ENCODE measurements at places on chromosomes 16 and 17.

DNA sequence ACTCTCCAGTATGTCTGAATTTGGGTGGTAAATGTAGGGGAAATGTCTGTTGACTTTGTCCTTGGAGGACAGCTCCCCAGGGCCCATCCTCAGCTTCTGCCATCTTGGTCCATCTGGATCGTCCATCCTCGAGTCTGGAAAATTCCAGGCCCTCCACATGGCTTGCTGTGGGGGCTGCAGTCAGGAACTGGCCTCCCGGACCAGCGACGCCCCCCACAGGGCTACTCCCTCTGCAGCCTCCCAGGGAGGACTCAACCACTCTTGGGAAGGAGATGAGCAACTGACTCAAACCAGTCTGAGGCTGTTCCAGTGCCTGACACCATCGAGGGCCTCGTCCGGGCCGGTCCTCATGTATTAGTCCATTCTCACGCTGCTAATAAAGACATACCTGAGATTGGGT lies 5.5 kb upstream of the ZG16B start:
- no peak for DNase-seq

- DNase-seq = no peak
Measured at GRCh38 chr16:2827374-2827791, 2.7 kb upstream of the ZG16B start.

- DNase-seq = peak; percentile 52
Measured at GRCh38 chr17:28335959-28336871, 654 bp downstream of the TNFAIP1 start.

DNA sequence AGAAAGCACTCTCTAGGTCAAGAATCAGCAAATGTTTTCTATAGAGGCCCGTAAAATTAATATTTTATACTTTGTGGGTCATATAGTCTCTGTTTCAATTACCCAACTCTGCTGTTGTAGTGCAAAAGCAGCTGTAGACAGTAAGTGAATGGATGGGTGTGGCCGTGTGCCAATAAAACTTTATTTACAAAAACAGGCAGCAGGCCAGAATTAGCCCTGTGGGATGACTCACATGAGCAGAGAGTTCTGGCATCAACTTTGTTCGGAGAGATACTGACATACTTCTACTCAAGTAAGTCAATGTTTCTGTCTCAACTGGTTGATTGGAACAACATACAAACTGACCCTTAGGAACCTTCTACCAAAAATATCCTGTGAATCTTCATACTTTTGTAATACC lies 616.2 kb downstream of the MAF start:
- no peak for DNase-seq

DNA sequence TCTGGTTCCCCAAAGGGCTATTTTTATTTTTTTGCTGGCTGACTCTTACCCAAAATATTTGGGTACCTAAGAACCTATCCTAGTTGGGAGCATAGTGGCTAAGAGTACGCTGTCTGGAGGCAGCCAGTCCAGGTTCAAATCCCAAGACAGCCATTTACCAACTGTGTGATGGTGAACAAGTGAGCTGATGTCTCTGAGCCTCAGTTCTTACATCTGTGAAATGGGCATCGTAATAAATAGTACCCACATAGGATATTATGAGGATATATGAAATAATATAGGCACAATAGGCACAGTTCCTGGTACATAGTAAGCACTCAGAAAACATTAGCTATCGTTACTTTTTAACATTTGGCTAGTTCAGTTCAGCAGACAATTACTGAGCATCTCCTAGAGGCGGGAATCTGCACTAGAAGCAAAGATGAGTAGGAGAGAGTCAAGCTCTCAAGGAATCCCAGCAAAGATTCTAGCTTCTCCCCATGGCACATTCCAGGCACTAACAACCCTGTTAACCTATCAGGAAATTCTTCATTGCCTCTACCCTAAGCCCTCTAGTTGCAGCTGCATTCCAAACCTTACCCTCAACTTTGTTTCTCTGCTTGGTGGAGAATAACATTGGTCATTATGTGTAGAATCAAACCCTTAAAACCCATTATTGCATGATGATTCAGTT lies 31.6 kb downstream of the GPR139 start:
- no peak for DNase-seq

DNA sequence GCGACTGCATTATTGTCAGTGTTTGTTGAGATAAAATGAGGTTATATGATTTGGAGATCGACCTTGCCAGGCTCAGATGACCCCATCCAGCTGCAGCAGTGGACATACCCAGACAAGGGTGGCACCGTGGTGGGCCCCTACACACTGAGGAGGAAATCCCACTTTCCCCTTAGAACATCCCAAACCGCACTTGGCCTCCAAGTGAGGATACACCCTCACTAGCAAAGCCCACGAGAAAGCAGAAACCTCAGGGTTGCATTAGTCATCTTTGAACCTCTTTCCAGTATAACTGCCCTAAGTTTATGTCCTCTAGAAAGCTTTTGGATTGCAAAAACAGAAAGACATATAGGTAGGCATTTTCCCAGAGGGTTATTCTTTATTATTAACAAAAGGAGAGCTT lies 101.5 kb downstream of the CLEC16A start:
- DNase-seq = no peak

DNA sequence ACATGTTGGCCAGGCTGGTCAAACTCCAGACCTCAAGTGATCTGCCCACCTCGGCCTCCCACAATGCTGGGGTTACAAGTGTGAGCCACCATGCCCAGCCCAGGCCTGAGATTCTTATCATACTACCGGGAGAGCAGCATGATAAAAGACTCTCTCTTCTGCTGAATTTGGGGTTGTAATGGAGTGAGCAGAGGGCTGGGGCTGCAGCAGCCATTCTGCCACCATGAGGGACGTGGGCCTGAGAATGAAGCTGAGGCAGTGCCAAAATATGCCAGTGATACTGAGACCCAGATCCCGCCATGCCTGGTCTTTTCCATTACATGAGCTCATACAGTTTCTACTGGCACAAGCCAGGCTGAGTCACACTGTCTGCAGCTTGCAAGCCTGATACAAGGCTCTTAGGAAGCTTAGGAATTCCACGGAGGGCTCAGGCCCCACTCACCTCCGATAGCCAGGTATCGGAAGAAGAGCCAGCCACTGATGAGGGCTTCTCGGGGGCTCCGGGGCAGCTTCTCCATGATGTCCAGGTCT lies 19.6 kb upstream of the P2RX1 start:
- no peak for DNase-seq

- DNase-seq = no peak
Measured at GRCh38 chr16:47258874-47259461, 115.2 kb upstream of the NETO2 start.

DNA sequence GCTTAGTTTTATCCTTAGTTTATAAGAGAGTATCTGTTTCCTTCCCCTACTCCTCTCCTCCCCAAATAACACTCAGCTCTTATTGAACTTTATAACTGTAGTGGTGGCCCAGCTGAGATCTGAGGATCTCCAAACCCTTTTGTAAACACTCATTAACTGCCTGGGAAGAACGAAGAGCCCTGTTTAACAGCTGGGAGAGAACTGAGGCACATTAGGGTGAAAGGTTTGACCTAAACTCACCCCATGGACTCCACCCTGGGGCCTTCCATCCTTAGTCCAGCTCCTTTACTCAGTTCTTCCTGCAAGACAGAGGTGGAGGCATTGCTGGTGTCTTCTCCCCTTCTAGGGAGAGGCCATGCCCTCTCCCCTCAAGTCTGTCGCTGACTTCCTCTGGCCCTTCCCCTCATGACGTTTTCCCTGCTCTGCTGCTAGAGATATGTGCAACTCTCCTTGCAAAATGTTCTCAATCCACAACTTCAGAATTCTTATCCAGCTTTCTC lies 1.2 kb upstream of the RARA start:
- no peak for DNase-seq

DNA sequence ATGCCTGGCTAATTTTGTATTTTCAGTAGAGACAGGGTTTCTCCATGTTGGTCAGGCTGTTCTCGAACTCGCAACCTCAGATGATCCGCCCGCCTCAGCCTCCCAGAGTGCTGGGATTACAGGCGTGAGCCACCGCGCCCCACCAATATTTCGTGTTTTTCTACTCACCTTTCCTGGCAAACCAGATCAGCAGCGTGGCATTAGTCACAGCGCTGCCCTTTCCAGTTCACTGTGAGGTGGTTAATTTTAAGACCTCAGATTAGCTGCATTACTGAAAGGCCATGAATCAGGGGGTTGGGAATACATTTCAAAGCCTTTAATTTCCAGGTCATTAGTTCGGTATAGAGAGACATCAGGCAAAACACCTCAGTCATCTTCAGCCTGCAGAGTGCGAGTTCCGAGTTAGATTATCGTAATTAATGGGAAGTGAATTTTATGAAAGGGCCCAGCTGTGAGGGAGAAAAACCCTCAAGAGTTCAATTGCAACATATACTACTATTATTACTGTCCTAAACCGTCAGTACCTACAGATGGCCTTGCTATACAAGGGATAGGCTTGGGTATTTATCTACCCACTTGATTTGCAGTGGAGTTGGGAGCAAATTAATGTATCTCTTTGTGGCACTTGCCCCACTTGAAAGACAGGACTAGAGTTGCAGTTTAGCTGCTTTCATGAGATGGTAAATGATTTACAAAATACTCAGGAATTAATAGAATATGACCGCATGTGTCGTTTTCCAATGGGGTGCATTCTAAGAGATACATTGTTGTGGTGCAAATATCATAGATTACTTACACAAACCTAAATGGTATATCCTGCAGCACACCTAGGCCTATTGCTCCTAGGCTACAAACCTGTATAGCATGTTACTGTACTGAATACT lies 2.1 kb upstream of the USP32 start:
- DNase-seq = no peak

GRCh38 chr16:67284699-67285646 lies 5.6 kb downstream of the PLEKHG4 start:
- DNase-seq = no peak

DNA sequence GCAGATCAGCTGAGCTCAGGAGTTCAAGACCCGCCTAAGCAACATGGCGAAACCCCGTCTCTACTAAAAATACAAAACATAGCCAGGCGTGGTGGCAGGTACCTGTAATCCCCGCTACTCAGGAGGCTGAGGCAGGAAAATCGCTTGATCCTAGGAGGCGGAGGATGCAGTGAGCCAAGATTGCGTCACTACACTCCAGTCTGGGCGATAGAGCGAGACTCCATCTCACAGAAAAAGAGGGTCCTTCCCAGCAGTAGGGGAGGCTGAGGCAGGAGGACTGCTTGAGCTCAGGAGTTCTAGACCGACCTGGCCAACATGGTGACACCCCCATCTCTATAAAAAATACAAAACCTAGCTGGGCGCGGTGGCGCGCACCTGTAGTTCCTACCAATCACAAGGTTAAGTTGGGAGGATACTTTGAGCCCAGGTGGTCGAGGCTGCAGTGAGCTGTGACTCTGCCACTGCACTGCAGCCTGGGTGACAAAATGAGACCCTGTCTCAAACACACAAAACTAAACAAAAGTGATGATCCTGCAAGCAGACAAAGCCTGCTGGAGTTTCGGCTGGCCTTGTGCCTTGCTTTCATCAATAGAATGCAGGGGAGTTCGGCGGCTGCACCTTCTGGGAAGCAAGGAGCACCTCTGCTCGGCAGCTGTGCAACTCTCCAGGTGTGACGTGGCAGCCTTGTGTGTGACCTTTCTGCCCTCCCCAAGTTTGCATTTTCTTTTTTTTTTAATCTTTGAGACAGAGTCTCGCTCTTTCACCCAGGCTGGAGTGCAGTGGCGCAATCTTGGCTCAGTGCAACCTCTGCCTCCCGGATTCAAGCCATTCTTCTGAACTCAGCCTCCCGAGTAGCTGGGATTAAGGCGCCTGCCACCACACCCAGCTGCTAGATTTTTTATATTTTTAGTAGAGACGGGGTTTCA lies 12.4 kb upstream of the YWHAE start:
- DNase-seq = no peak

DNA sequence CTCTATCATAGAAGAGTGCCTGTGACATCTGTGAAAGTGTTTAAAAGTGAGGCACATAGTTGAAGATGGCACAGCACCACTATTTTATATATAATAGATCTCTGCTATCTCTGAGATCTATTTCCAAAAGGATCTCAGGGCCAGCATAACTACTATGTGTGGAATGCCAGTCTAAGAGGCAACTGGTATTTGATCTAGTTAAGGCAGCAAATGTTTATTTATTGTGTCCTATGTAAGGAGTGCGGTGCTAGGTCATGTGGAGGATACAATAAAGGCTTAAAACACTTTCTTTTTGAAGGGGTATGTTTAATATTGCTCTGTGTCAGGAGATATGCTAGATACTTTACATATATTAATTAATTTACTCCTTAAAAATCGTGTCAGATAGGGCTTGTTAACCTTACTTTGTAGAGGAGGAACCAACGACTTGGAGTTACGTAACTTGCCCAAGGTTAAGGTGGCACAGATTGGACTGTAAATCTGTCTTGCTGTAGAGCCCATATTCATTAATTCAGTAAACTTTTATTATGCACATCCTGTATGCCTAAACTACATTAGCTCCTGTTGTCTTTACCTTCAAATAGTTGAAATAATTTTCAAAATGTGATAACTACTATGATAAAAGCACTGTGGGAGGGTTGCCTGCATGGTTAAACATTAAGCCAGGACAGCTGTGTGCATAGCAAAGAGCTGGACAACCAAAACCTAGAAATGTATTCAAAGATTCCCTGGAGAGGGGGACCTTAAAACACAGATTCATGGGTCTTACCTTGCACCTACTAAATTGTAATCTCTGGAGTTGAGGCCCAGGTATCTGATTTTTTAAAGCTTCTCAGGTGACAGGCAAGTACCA lies 83.3 kb downstream of the NLK start:
- DNase-seq = no peak

- no peak for DNase-seq
Measured at GRCh38 chr17:39376434-39376833, 25.0 kb downstream of the FBXL20 start.

DNA sequence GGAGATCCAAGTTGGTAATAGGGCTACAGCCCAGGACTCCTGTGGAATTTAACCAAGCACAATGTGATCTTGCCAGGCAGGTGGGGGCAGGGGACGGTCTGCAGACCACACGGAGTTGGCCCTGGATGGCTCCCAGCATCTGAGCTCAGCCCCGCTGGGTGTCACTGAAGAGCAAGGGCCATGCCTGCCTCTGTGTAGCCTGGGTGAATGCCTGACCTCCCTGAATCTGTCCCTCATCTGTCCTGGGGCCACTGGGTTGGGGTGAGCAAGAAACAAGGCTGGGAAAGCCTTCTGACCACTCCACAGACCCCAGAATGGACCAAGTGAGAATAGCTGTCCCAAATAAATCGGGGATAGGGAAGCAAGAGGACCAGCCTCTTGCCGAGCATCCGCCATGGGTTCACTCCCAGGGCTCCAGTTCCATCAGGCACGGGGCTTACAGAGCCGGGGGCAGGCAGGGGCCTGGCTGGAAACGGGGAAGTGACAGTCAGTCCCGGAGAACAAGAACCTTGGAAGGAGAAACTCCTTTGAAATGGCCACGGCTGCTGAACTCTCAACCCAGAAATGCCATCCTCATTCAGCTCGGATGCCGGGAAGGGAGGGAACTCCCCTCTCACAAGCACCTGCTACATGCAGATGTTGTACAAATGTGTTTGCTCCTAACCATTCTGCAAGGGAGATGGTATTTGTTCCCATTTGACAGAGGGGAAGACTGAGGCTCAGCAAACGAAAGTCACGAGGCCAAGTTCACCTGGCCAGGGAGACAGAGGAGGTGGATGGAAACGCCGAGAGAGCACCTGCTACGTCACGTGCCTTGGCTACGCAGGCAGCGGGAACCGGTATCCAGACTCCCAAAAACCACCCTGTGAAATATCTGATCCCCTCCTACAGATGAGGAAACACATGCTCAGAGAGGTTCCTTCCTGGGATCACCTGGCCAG lies 50.0 kb downstream of the RMI2 start:
- no peak for DNase-seq

All from activated CD8-positive, alpha-beta memory T cell treated with anti-CD3 and anti-CD28 coated beads, Interleukin-2, amount 10 ng/mL, durations not matched to agents 7 days and 5 days (primary cell).